ENCODE measurements at places on chromosomes 6 and 20.

DNA sequence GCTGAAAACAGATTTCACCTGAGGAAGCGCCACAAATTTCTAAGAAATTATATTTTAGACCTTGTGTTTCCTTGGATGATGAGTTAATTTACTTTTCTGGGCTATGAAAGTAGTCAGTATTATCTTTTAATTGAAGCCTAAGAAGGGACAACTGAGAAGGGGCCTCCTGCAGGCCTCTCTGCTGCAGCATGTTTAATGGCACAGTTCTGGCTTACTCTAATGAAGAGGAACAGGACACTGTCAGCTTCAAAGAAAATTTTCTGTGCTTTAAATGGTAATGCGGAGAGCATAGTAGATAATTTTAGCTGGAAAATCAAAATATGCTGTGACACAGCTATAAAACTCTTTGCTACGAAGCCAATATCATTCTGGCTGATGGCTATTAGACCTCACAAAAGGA, 167.4 kb downstream of the HDGFL1 start:
- DNase-seq, result no peak

DNA sequence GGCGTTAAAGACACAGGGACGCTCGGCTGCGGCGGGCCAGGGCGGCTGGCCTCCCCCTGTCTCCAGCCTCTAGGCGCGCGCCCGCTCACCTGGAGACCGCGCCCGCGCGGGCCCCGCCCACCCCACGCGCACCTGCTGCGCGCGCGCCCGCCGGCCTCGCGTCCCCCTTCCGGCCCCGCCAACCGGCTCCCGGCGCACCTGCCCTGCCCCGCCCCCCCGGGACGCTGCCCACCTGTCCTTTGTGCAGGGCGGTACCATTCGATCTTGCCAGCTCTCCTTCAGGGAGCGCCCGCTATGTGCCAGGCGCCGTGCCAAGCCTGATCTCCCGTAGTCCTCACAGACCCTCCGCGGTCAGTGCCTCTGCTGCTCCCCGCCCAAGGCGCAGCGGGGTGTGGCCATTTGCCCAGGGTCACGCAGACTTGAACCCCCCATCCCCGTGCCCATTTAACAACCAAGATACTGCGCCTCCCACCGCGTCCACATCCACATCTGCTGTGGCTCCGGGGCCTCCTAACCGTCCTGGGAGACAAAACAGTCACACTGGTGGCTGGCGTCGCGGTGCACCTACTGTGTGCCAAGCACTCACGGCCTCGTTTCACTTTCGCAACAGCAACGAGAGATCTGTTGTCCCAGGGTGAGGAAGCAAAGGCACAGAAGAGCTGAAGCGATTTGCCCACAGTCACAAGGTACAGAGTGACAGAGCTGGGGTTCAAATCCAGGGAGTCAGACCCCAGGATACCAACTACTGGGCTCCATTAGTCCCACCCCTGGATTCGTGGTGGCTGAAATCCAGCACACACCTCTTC, 48.1 kb downstream of the NOL4L start:
- peak; percentile 68 for DNase-seq

GRCh38 chr6:27757307-27757706, 154.9 kb downstream of the OR2B2 start:
- peak; percentile 41 for DNase-seq

DNA sequence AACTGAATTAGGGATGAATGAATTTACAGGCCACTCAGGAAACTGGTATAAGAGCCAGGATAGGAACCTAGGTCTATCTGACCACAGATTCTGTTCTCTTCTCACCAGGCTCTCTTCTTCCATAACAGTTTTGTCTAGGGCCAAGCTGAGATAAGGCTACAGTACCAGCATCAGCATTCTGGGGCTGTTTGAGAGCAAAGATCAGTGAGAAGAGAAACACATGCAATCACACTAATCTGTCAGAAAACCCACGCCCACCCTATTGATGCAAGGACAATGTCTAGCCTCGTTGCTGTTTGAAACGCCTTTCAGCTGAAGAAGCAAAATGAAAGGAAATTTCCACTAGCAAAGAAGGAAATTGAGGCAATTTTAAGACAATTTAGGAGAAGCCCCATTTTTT, 137.7 kb downstream of the LCA5 start:
- no peak for DNase-seq

- DNase-seq, result no peak
These were observed 186.8 kb downstream of the CDH26 start for GRCh38 chr20:60144974-60145527.

- DNase-seq, result no peak
These were observed 143.1 kb downstream of the CEP57L1 start for GRCh38 chr6:109238396-109238795.

- no peak for DNase-seq
These were observed 1.3 kb downstream of the SIRPB1 start for GRCh38 chr20:1618479-1618878.

GRCh38 chr6:62150048-62150663, 135.9 kb downstream of the KHDRBS2 start:
- DNase-seq, result peak; percentile 48

DNA sequence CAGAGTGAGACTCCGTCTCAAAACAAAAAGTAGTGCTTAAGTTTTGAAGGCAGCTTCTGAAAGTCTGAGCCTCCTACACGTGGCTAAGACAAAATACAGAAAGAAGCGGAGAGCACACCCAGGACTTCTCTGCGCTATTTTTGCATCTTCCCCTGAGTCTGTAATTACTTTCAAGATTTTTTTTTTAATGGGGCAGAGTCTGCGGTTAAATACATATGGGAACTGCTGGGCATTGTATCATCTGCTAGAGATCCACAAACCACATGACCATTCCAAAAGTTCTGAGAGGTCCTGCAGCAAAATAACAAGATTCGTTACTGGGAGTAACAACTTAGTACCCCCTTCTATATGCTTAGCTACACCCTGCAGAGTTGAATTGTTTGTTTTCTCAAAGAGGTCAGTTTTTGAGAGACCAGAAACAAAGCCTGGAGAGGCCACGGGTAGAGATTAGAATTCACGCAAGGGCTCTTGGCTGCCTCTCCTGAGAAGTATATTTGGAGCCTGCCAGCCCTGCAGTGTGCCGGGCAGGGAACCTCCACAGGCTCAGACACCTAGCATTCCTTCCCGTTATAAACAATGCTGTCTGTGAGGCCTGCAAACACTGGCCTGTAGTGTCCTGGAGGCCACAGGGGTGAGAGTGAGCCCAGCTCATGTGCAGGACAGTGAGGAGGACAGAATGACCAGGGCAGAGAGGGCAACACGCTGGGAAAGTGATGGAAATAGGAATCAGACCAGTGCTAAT, 48.2 kb upstream of the FAM50B start:
- peak; percentile 20 for DNase-seq

GRCh38 chr6:41072836-41073202, at the start of gene NFYA:
Gene NFYA, plus strand, starts transcription at chr6:41072974. Its CDS starts 6,116 bp downstream, at chr6:41079090.
- peak; percentile 93 for DNase-seq

GRCh38 chr6:132683543-132683942, 24.6 kb upstream of the TAAR1 start:
- DNase-seq, result no peak

DNA sequence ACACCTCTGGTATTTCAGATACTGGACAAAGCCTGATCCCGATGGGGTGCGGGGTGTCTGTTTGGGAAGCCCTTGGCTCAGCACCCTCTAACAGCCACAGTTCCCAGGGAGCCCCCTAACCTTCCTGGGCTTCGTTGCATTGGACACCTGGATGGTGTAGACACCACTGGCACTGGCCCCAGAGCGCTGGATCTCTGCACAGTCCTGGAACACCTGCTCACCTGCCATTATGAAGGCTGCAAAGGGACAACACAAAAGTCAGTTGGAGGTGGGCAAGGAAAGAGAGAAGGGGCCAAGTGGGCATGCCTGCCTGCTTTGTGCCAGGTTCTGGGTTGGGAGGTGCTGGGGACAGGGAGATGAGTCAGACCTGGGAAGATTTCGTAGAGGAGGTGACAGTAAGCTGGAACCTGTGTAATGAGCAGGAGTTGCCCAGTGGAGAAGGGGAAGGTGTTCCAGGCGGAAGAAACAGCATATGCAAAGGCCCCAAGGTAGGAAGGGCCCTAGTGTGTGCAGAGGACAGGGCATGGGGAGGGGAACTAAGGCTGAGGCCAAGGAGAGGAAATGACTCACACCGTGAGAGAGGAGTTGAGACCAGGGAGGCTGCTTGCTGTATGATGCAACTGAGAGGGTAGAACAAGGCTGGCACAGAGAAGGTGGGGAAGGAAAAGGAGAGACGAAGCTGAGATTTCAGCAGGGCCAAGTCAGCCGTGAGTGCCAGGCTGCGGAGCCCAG, 34.9 kb downstream of the ANGPT4 start:
- DNase-seq, result no peak

- DNase-seq, result peak; percentile 70
These were observed 69.8 kb upstream of the FAM184A start for GRCh38 chr6:119148098-119148824.

DNA sequence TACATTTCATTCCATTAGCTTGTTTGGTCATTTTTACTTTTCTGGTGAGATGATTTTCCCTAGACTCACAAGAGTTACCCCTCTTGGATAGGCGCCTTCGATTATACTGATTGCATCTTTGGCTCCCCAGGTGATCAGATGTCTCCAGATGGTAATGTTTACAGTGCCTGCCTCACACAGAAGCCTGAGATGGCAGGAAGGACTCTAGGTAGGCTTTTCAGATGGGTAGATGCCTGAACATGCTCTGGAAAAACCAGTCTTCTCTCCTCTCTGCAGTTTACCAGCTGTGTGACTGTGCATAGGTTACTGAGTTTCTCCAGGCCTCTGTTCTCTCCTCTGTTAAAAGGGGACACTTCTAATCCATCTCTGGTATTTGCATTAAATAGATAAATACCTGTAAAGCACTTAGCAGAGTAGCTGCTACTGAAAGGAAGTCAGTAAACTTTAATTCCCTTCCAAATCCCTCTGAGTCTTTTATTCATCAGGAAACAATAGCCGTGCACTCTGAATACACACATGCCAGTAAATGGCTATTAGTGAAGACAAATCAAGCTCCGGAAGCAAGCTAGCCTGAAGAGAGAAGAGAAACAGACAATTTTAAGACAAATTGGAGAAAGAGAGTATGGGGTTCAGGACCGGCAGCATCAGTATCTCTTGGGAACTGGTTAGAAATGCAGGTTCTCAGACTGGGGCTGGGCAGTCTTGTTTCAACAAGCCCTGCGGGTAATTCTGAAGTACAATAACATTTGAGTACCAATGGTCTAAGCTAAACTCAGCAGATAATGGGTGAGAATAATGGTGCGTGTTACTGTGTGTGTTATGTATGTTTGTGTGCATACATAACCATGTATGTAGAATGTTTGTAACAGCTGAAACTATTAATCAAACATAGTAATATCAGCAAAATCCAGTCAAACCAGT, 139.4 kb downstream of the UST start:
- no peak for DNase-seq

- DNase-seq, result no peak
These were observed 502.1 kb upstream of the MAP3K7 start for GRCh38 chr6:91088976-91089375.

GRCh38 chr20:53284696-53285095, 308.9 kb downstream of the ZNF217 start:
- DNase-seq, result no peak
